Vagina (tissue), 2 donors: ENCODE measurements at places on chromosomes 16 and 17.

DNA sequence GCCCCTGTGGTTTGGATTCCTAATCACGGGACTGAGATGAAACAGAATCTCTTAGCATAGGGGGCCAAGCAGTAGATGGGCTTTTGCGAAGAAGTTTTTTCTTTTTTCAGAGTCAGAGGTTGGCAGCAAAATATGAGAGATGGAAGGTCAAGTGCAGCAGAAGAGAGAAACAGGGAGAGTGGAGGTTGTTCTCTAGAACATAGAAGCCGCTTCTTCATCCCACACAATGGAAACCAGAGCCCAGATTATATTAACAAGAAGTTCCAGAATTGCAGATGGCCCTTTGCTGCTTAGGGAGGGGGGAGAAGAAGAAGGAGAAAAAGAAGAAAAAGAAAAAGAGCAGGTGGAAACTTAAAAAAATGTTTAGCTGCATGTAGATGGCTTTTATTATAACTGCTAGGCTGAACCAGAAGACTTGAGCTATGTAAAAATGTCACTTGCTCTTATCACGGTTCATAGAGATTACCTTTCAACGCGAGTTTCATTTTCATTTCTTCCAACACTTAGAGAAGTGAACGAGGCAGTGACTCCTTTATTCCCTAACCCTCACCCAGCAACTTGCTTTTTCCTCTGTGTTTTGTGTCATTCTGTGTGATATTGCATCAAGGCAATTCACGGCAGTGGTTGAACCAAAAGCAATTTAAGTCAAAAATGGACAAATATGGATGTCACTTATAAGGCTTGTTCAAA, 737.5 kb downstream of the WWOX start:
- no peak for DNase-seq

DNA sequence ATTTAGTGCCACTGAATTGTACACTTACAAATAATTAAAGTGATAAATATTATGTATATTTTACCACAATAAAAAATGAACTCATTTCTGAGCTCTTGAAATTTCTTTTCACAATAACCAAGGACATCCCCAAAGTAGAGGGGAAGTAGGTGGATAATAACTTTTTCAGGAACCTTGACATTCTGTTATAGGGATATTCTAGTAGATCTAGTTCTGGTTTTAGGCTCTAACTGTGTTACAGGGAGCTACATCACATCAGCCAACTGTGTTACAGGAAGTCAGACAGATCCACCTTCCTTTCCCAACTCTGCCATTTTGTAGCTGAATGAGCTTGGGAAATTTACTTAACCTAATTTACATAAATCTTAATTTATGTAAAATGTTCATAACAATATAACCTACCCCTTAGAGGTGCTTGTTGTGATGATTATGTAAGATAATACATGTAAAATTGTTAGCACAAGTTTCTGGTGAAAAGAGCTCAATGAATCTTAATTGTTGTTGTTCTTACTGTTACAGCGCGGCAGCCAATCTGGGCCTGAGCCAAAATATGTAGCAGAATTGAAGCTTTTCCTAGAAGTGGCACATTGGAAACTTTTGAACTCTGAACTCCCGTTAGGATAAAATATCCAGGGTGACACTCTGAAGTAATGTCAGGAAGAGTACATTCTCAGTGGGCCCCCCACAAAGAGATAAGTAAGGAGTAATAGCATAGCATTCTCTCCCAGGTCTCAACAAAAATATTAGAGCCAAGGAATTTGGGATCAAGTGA, 169.8 kb downstream of the AATF start:
- no peak for DNase-seq

DNA sequence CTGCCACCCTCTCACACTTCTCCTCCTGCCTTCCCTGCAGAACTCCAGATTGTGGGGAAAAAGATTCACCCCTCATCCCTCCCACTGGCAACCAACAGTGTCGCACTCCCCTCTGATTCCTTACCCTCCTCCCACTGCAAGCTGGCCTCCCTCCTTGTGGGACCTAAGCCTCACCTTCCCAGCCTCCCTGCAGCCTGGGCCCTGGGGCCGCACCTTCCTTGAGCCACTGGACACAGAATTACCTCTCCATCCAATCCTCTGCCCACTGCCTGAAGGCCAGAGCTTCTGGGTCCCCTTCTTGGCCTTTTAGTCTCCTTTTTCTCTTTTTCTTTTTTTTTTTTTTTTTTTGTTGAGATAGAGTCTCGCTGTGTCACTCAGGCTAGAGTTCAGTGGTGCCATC, 33.9 kb downstream of the NGFR start:
- DNase-seq, result no peak

DNA sequence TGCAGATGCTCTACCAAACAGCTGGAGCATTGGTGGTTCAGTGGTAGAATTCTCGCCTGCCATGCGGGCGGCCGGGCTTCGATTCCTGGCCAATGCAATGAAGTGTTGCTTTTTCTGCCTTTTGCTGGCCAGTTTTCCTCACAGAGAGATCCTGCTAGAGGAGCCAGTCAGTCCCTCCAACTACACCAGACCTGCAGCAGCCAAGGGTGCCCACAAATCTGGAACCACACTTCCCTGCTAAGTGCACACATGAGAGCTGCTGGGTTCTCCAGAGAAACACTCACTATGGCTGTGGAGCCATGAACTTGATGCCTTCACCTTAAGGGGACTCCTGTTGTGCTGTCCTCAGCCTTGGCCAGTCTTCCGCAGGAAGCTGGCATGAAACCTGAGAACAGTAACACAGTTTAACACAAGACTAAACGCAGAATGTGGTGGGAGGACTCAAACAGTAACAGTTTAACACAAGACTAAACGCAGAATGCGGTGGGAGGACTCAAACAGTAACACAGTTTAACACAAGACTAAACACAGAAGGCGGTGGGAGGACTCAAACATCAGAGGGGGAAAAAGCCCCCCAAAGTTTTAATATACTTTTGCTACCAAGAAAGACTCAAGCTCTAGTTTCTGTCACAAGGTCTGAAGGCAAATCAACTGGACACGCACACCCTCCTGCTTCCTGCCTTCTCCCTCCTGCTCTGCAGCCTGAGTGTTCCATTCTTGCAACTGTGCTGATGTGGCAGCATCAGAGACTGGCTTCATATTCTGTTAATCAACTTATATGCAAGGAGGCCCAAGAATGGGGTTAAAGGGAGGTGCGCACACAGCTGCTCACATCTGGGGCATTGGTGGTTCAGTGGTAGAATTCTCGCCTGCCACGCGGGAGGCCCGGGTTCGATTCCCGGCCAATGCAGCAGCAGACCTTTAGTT, 12.0 kb downstream of the VAC14 start:
- DNase-seq, result no peak
